Activated CD4-positive, alpha-beta T cell treated with anti-CD3 and anti-CD28 coated beads, Interleukin-2, amount 10 ng/mL, durations not matched to agents 7 days and 5 days (primary cell): ENCODE measurements at places on chromosomes 4 and X.

- no peak for DNase-seq
Measured at GRCh38 chrX:54482839-54483593, 13.0 kb downstream of the FGD1 start.

DNA sequence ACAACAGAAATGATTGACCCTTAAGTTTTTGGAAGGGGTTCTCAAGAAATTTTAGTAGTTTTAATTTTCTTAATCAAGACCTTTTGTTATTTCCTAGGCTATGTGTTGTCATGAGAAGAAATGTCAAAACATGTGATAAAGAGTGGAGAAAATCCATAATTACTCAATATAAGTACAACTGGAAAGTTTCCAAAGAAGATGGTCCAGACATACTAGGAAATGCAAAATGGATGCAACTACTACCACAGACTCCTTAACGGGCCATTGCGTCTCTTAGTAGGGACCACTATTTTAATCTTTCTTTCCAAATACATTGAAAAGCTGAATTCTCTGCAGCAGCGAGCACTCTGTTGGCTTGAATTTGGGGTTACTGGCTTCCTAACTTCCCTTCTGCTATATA, 148.8 kb downstream of the NWD2 start:
- DNase-seq = no peak

- no peak for DNase-seq
Measured at GRCh38 chr4:84596826-84597225, 13.9 kb downstream of the CDS1 start.

- no peak for DNase-seq
Measured at GRCh38 chr4:71229477-71230270, 109.1 kb upstream of the SLC4A4 start.

GRCh38 chr4:140158365-140159030, 4.5 kb upstream of the MAML3 start:
- DNase-seq = no peak

DNA sequence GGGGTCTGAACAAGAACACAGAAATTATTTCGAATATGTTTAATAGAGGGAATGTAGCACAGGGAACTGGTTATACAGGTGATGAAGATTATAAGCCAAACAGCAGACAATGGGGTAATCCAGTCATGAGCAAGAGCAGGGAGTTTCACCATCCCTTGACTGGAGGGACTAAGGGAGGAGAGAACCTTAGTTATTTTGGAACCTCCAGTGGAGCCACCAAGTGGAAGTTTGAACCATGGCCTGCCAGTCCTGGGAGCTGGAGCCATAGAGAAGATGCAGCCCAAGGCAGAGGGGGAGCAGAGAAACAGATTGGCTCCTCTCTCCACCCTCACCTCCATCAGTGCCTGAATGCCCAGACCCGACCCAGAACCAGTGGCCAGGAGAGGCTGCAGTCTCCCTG, 264.6 kb upstream of the RASGEF1B start:
- DNase-seq = no peak

DNA sequence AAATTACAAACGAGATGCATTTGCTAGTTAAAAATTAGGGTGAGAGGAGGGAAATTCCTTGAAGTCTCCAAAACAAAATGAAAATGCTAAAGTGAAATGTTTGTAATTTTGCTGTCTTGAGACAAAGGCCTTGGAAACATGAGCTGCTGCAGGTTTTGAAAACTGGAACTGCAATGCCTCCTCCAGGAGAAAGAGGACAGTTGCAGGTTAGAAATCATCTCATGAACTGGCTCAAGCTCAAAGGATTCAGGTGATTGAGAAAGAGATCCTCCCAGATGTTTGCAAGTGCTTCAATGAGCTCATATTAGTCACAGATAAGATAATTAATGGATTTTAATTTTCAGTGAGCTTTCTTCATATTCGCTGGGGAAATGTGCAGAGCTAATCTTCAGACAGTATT, 32.4 kb downstream of the SMPX start:
- DNase-seq = no peak
